Caudate nucleus (tissue), 63 donors: ENCODE measurements at places on chromosomes 4 and X.

DNA sequence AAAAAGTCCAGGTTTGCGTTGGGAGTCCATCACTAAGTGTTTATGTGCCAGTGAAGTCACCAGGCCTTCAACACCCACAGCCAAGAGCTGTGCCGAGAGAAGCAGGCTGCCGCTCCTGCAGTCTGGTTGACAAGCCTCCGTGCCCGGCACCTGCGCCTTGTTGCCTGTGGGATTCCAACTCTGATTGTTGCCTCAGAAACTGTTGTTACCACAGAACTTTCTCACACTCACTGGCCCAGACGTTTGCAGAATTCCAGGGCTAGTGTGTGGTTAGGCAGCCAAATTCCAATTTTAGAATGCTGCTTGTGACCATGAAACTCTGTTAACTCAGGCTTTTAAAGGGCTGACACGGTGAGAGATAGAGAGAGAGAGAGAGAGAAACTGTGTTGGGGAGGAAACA, 119.5 kb upstream of the LIMCH1 start:
- DNase-seq: peak; percentile 8

GRCh38 chrX:129720741-129721140, 18.0 kb upstream of the XPNPEP2 start:
- no peak for DNase-seq

DNA sequence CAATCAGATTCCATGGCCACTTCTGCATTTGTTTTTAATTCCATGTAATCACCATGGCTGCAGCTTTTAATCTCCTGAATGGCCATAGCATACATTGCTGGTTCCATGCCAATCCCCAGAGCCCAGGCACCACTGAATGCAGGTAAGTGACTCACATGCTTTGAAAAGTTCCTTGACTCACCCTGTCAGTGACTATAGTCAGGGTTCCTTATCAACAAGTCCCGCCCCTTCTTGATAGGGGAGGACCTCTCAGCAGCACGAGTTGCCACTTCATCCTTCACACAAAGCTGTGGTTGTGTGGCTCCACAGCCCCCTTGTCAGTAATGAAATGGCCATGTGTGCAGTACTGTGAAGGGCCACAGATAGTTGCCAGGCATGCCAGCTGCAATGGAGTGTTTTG, 516.6 kb downstream of the PPARGC1A start:
- no peak for DNase-seq

DNA sequence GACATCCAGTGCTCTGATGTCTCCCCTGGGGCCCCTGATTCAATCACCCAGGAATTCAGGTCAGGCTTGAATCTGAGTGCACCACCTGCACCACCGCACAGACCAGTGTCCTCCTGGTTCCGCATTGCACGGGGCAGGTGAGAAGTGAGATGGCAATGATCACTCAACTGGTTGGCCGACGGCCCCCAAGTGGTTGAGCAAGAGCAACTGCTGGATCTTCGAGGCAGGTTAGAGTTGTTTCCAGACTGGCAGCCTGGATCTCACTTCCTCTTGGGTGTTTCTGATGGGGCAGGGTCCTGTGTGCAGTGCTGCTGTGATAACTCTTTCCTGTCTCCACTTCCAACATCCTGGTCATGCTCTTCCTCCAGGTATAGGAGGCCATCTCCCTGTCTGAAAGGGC, 50.4 kb downstream of the C4orf50 start:
- no peak for DNase-seq

GRCh38 chrX:84488426-84488825, 13.8 kb downstream of the HDX start:
- no peak for DNase-seq

- no peak for DNase-seq
Measured at GRCh38 chr4:25859429-25860148, 3.2 kb downstream of the SEL1L3 start.

DNA sequence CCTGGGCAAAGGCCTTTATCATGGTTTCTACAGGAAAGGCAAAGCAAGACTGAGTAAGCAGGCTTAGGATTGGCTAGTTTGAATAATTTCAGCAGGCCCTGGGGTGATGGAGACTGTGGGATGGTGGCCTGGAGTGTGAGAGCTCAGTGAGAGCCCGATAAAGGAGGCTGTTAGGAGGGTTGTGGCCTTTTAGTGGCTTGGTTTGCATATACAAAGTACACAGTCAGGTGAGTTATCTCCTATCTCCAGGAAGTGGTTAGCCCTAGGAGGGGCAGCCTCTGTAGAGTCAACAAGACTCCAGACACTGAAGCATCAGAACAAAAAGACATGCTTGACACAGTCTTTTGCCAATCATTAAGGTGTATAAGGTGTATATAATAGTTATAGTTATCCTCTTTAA, 157.2 kb downstream of the CFAP299 start:
- no peak for DNase-seq

- DNase-seq: no peak
Measured at GRCh38 chrX:19836337-19836736, 51.1 kb downstream of the SH3KBP1 start.

- no peak for DNase-seq
Measured at GRCh38 chrX:49060914-49061313, 2.1 kb downstream of the CCDC120 start.

DNA sequence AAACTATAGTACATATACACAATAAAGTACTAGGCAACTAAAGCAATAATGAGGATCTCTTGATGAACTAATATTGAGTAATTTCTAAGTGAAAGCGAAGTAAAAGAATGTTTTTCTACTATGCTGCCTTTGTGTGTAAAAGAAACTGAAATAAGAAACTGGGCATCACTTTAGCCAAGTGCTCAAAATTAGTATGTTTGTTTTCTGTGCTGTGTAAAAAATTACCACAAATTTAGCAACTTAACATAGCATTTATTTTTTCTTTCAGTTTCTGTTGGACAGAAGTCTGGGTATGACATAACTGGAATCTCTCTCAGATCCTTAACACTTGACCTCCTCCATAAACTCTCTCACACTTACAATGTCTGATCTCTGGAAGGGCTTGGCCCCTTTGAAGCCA, 687.1 kb upstream of the MAGEB2 start:
- no peak for DNase-seq
